ENCODE measurements at places on chromosomes 4 and X.

DNA sequence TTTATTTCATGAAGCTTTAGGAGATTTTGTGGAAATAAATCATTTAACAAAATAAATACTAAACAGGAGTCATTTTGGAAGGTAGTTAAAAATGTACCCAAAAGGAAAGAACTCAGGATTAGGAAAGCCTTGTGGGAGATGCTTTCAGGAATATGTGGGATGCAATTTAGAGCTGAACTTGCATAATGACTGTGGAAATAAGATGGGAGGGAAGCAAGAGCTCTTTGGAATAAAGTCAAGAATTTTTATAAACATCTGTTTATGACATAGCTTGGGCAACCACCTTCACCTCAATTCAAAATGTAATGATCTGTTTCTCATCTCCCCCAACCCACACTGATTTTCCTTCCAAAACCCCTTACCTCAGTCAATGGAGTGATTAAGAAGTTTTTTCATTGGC, 623.8 kb downstream of the FAT4 start:
- no peak for DNase-seq

DNA sequence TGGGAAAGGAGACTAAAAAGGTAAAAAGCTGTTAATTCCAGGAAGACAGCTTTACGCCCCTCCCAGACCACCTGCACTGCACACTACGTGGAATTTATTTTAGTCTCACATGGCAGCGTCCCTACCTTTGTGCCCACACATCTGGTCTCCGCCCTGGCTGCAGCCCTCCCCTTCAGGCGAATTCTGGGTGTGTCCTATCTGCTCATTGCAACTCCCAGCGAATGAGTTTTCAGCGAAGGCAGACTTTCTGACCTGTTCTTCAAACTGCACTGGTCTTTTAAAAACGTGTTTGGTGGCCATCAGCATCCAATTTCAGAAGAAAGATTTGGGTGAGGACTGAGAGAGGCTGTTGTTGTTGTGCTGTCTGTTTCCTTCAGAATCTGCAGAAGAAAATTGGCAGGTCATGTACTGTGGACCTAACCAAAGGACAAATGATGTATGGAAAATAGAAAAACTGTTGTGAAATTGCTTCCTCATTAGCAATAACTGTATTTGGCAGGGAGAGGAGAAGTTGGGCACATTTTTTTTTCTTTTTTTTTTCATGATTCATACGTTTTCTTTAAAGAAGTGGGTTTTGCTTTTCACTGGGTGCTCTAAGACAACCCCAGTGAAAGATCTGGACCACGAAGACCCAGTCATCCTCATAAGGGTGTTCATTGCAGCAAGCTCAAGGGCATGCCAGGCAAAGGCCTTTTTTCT, 4.2 kb downstream of the TLR8 start:
- no peak for DNase-seq

GRCh38 chr4:147779451-147779850, 47.6 kb downstream of the ARHGAP10 start:
- no peak for DNase-seq

DNA sequence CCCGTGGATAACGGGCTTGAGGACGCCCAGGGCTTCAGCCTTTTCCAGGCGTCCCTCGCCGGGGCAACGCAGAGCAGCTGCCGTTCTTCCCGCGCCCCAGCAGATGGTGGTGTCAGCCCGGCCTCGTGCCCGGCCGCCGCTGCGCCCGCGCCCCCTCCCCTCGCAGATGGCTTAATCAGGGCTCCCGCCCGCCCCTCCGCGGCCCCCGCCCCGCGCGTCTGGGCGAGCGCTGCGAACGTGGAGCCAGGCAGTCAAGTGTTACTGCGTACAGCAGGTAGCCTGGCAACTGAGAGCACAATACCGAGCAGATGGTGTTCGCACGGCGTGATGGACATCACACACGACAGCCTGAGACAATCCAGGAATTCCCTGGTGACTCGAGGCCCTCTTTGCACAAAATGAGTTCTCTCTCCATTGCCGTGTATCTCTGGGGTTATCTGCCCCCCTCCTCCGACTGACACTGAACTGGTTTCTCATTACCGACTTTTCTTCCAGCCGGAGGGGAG, 69.3 kb downstream of the MGST2 start:
- DNase-seq: peak; percentile 99

GRCh38 chr4:177239878-177240277, 69.8 kb upstream of the NEIL3 start:
- DNase-seq: peak; percentile 1

DNA sequence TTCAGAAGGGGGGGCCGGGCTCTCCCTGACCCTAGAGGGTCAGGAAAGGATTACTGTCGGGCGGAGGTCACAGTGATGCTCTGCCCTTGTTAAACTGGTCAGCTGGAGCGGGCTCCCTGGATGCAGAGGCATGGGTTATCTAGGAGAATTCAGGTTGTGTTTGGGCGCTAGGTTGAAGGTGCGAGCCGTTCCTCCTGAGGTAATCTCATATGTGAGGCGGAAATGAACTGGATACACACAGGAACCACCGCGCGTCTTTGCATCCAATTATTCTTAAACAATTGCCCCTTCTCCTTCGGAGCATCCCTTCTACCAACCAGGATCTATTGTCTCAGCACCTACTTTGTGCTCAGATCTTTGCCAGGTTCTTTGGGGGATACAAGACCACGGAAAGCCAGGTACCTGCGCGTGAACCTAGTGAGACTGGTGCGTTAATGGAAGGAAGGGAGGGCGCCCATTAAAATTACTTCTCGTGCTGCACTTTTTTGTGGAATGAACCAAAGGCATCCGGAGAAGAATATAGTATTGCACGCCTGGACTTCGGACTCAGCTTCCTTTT, 28.4 kb downstream of the HAND2 start:
- DNase-seq: no peak

- no peak for DNase-seq
These were observed 206.3 kb downstream of the SHROOM3 start for GRCh38 chr4:76641351-76641750.

DNA sequence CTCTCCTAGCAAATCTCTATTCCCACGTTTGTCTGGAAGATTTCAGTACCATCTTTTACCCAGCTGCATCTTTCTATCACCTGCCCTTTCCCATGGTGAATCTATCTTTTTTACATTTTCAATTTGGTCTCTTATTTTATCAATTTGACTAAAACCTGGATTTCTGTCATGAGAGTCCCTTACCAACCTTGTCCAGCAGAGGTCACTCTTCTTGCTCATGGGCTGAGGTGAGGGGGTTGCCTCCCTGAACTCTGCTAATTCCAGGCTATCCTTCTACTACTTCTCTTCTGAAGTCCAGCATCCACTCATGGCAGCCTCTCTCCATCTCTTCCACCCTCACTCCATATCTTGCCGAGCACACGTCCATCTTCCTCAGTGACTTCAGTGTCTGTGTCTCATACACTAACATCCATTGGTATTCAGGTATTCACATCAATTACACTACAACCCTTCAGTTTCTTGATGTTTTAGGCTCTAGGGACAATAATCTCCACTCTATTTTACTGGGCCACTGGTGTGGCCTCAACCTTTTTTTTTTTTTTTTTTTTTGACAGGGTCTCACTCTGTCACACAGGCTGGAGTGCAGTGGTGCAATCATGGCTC, 17.8 kb upstream of the ZNF827 start:
- DNase-seq: peak; percentile 57

GRCh38 chr4:42488114-42488513, 90.8 kb downstream of the SHISA3 start:
- no peak for DNase-seq

GRCh38 chr4:40254608-40255392, 58.0 kb downstream of the RHOH start:
- DNase-seq: no peak

All from NCI-H82 (cell line).